ENCODE measurements at places on chromosomes 13 and 19. TPM values are rescaled to one million over a fixed set of nuclear protein-coding genes. Genes with fewer than 3 reads are reported as not detected.

Gene KLK1
- total RNA-seq: not detected

Gene DCUN1D2
- 44.5 TPM for total RNA-seq

Gene KRTDAP
- total RNA-seq: not detected

Gene METTL21C
- total RNA-seq: 0.82 TPM

Gene CAMSAP3
- total RNA-seq: 9.9 TPM

Gene GPR18
- not detected for total RNA-seq

All from cerebellum (tissue), 4 donors.